Right atrium auricular region (tissue), 2 donors: ENCODE measurements at places on chromosomes 3 and 15. TPM values are rescaled to one million over a fixed set of nuclear protein-coding genes. Genes with fewer than 3 reads are reported as not detected.

Gene PRR20G
- not detected for total RNA-seq

Gene TRPM1
- total RNA-seq, result not detected

Gene ECE2
- 1.6 TPM for total RNA-seq

Gene CYFIP1
- 32.7 TPM for total RNA-seq

Gene PLSCR2
- not detected for total RNA-seq

Gene PEX11A
- total RNA-seq, result 11.6 TPM

Gene UBL7
- 68.2 TPM for total RNA-seq

Gene GOLGA8F
- not detected for total RNA-seq

Gene COL6A6
- 0.83 TPM for total RNA-seq
